ENCODE measurements at places on chromosomes 5 and 9.

DNA sequence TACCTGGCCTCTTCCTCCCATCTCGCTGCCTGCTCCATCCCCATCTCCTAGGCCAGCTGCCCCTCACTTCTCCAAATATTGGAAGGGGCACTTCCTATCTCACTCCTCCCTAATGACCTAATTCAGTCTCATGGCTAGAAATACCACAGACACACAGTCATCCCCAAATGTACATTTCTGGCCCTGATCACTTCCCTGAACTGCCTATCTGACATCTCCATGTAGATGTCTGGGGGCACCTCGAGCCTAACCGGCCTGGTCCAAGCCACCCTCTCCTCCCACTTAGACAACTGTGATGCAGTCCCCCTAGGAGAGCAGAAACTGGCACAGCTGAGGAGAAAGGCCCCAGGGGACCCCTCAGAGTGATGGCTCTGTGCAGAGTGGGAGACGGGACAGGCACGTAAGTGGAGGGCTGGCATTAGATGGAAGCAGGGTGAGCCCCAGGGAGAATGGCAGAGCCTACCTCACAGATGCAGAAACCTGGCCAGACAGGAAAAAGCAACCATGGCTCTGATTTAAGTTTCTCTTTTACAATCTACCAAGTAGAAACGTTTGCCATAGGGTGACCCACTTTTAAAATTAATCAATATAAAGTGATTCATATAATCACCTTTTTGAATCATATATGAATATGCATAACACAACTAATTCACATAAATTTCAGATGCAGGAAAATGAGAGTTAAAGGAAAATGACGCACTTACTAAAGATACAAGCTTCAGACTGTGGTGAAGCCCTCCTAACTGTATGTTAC, 22.1 kb downstream of the CAMSAP1 start:
- no peak for DNase-seq

- DNase-seq: peak; percentile 67
These were observed at the start of gene TBC1D9B for GRCh38 chr5:179907556-179908324. TSS of gene TBC1D9B (minus strand) at chr5:179907897. CDS start at chr5:179907821, 76 bp downstream.

DNA sequence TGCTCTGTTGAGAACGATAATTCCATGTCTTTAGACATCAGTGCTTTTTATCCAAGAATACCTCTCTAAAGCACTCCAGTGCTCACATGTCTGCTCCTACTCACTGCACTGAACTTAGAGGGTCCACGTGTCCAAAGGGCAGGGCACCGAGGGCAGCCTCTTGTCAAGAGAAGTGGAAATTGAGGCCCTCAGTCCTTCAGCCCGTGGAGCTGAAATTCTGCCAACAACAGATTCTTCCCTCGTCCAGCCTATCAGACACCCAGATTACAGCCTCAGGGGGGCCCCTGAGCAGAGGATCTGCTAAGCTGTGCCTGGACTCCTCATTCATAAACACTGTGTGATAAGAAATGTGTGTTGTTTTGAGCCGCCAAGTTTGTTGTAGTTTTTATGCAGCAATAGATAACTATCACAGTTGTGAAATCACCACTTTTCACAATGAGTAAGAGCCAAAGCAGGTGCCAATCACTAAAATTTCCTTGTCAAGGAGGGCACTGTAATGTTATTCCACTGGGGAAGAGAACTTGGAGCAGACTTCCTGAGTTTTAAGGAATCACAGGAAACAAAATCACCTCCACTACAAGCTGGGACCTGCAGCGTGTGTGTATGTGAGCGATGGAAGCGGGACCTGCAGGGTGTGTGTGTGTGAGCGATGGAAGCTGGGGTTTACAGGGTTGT, 58.8 kb upstream of the IGFBPL1 start:
- DNase-seq: no peak

GRCh38 chr5:138502121-138502520, 36.8 kb downstream of the EGR1 start:
- no peak for DNase-seq

- no peak for DNase-seq
These were observed 13.4 kb downstream of the PWWP2A start for GRCh38 chr5:160105686-160106360.

DNA sequence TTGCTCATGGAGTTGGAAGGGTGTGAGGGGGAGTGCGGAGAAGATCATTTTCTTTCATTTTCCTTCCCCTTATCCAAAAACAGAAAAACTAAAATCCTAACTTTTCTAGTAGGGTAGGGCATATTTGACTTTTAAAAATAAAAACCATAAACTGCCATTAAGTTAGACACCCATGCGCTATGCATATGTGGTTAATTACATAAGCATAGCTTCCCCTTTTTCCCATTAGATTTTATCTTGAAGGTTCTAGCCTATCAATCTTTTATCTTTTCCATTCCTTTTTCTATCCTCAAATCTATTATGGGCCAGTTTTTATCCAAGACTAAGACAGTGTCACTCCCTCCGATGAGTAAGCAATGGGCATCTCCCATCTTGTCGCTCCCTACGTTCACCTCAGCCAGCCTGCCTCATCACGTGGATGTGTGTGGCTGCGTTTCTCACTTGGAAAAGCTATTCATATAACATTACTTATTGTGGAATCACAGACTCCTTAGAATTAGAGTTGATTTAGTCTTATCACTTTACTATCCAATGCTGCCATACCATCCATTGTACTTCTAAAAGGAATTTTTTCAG, 49.2 kb downstream of the PCSK5 start:
- no peak for DNase-seq

GRCh38 chr9:18910435-18910834, 122.6 kb downstream of the SAXO1 start:
- no peak for DNase-seq

- no peak for DNase-seq
These were observed 316.5 kb downstream of the ICE1 start for GRCh38 chr5:5738797-5739489.

- DNase-seq: no peak
These were observed 21.3 kb downstream of the MSANTD3 start for GRCh38 chr9:100448266-100448665.

DNA sequence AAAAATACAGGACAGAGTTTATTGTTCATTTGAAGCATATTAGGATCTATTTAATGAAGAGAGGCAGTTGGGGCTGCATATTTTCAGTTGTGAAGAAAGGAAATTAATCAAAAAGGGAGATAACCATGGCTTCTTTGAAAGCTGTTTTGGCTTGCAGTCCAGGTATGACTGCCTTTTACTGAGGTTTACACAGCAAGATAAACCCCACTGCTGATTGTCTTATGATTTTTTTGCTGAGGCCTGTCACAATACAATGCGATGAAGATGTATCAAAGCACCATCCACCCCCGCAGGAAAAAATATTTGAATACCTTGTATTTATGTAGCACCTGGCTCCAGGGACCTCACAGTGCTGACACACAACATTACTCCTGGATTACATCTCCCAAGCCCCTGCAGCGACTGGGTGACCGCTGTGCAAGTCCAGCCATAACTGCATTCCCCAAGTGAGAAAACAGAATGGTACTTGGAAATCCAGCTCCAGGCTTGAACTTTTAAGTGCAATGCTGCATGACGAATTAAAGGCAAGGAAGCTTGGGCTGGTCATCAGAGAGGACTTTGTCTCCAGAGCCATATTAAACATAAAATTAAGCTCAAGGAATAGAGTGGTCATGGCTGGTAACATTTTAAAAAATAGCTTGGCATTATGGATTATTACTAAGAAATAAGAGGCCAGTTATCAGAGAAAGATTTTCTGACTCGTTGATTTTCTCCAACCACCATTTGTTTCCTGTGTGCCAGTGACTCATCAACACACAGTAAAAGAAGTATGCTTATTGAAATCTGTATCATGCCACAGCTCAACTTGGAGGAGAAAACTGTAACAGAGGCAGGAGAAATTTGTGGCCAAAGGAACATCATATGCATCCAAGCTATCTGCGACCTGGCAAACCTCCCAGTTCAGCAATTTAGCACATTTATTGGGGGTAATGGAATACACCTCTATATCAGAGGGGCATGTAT, 374.2 kb downstream of the MAN2A1 start:
- DNase-seq: no peak

- no peak for DNase-seq
These were observed 450.3 kb upstream of the CLINT1 start for GRCh38 chr5:158309088-158309807.

DNA sequence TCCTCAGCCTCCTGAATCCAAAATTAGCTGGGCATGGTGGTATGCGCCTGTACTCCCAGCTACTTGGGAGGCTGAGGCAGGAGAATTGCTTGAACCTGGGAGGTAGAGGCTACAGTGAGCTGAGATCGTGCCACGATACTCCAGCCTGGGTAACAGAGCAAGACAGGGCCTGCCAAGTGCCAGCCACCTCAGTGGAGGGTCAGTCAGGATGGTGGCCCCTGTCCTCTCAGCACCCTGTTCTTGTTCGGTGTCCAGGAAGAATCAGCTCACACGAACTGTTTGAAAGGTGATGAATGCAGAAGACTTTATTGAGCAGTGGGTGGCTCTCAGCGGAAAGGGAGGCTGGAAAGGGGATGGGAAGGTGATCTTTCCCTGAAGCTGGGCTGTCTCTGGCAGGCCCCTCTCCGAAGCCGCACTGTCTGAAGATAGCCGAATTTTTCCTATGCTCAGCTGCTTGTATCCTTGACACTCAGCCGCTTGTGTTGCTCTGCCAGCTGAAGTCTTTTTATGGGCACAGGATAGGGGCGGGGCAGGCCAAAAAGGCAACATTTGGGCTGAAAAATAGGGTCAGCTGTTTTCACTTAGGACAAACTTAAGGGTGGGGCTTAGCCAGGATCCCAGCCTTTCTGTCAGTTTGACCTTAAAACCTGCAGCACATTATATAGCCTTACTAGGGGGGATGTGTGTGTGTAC, 50.9 kb downstream of the UBE2R2 start:
- DNase-seq: no peak

- DNase-seq: peak; percentile 31
These were observed 868 bp downstream of the ZBTB43 start for GRCh38 chr9:126805554-126806262.

DNA sequence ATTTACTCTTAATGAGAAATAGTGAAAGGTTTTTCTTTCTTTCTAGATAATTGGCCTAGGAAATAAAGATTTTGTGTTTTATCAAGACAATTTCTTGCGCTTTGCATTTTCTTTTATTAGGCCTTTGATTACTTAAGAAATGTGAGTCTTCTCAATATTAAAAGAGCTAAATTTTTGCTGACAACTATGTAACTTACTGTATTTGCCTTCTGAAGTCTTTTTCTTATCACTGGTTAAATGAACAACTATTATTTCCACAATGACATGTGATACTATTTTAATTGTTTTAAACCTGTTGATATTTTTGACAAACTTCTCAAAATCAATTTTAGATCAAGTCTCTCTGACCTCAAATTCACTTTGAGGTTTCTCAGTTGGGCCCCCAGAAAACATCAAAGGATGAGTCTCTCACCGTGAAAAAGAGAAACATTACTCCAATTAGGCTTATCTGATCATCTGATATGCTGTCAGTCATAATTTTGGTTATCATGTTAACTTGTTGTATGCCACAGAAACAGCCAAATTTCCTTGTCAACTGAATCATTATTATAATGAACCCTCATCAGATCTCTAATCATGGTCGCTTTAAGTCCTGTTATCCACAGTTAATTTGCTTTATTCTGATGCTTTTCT, 48.8 kb downstream of the RAPGEF1 start:
- DNase-seq: no peak

DNA sequence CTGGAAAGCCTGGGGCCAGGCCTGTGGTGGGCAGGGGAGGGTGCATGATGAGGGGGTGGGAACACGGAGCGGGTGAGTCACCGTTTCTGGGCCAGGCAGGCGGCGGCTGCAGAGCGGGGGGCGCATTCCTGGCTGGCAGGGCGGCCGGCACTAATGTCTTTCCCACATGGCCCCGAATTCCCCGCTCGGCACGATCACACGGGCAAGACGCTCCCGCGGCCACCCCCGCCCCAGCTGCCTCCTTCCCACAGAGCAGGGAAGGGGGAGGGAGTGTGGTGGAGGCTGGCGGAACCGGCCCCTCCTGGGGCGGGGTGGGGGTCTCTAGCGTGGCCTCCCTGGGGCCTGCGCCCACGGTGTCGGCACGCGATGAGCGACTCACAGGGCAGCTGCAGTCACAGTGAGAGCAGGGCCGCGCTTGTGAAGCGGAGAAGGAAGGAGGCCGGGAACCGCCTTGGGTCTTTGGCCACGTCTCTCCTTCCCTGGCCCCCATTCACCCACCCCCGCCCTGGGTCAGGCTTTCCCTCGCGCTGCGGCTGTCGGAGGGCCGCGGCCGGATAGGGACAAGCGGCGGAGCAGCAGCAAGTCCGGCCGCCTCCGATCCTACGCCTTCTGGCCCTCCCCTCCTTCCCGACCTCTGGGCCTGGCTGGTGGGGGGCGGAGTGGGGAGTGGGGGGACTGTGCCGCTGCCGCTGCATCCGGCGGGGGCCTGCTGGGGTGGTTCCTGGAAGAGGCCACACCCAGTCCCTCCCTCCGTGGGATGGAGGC, 48.9 kb downstream of the CXXC5 start:
- peak; percentile 34 for DNase-seq

GRCh38 chr5:170278611-170279458, 18.7 kb downstream of the LCP2 start:
- no peak for DNase-seq

GRCh38 chr9:35537913-35538312, 48.0 kb downstream of the RUSC2 start:
- no peak for DNase-seq

DNA sequence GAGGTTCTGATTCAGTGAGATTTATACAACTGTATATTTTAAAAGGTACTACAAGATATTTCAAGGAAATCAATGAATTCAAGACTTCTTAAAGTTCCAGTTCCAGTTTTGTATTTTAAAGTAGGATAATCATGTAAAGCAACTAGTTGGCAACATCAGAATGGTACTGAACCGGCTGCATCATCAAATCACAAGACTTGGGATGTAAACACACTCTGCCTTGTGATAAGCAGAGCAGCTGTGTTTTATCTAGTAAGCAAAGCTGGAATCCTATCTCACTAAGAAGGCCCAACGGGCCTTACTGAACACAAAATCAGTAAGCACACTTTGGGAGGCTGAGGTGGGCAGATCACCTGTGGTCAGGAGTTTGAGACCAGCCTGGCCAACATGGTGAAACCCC, 327.2 kb upstream of the NREP start:
- peak; percentile 4 for DNase-seq

- DNase-seq: no peak
These were observed 210.6 kb downstream of the AUH start for GRCh38 chr9:91150998-91151717.

DNA sequence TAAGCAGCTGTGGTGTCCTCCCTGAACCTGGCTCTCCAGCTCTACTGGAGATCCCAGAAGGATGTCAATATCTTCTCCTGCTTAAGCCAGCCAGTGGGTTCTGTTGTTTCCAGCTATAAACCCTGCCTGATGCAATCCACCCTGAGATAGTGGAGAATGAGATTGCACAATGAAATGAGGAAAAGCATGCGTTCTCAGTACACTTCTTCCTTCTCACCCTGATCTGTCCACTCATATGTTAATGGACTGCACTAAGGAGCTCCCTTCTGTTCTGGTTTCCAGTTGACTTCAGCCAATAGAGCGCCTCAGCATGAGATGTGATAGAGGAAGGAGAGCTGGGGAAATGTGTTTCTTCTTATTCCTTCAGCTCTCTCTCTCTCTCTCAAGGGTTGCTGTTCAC, 40.0 kb upstream of the CDH6 start:
- DNase-seq: no peak

All from NCI-H82 (cell line).